ENCODE measurements at places on chromosomes 1 and 21.

- DNase-seq: no peak
These were observed 77.1 kb downstream of the CD58 start for GRCh38 chr1:116493484-116494352.

DNA sequence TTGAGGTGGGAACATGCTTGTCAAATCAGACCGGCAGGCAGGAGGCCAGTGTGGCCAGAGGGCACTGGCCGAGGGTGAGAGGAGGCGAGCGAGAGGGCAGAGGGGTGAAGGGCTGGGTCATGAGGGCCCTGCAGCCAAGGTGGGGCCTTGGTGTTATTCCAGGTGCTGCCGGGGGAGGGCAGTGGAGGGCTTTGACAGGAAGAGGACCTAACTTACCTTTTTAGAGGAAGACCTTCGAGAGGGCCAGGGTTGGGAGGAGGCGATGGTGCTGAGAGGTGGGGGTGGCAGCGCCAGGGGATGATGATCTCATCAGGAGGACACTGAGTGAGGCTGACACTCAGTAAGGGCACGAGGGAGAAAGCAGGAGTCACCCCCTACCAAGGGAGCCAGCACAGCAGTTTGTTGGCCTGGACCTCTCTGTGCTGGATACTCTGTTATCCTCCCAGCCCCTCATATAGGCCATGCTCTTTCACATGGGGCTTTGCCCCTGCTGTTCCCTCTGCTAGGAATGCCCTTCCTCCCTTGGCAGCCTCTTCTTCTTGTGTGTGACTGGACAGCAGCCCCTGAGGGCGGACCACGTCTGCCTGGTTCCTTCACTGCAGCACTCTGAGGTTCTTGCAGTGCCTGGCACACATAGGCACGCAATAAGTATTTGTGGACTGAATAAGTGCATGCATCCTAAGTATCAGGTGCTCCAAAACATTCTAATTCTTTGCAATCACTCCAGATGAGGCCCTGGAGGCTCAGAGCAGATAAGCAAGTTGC is 7.5 kb upstream of the TTC22 start:
- DNase-seq: no peak

- DNase-seq: peak; percentile 99
These were observed at the start of gene PARS2 for GRCh38 chr1:54764133-54764921. Gene PARS2, minus strand, starts transcription at chr1:54764523. Its CDS starts 5,362 bp downstream, at chr1:54759161.

DNA sequence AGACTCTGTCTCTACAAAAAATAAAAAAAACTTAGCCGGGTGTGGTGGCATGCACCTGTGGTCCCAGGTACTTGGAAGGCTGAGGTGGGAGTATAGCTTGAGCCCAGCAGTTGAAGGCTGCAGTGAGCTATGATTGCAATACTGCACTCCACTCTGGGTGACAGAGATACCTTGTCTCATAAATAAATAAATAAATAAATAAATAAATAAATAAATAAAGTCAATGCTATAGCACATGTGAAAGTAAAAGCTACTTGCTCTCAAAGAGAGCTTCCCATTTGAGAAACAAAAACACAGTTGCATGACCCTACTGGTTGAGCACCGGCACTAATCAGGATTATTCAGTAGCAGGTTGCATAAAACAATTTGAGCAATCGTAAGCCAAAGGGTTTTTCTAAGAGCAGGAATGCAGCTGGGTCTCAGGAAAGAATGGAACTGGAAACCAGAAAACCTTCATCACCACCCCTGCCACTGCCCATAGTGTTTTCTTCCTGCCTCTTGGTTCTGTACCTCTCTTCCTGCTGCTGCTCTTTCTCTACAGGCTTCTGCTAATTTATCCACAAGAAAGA is 29.3 kb upstream of the DNAH14 start:
- DNase-seq: no peak
